ENCODE measurements at places on chromosomes 7 and 10.

DNA sequence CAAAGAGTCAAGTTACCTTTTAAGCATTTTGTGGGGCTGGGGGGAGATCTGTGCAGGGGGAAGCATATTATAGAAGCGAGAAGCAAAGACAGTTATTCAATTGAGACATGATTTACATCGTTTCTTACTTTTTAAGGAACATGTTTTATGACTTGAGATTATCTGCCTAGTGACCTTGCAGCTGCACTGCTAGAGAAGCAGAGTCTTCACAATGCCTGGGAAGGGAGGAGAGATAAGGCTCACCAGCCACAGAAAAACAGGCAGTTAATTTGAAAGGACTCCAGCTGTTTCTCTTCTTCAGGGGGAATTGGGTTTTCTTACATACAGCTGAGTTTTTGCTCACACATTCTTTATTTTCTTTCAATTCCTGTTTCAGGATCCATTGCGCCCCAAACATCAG is 31.0 kb downstream of the PHYH start:
- no peak for DNase-seq

DNA sequence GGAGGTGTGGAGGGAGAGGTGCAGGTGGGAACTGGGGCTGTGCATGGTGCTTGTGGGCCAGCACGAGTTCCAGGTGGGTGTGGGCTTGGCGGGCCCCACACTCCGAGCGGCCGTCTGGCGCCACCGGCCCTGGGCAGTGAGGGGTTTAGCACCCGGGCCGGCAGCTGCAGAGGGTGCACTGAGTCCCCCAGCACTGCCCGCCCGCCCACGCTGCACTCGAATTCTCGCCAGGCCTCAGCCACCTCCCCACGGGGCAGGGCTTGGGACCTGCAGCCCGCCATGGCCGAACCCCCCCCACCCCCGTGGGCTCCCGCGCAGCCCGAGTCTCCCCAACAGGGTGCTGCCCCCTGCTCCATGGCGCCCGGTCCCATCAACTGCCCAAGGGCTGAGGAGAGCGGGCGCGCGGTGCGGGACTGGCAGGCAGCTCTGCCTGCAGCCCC is 810.2 kb downstream of the PCDH15 start:
- no peak for DNase-seq

DNA sequence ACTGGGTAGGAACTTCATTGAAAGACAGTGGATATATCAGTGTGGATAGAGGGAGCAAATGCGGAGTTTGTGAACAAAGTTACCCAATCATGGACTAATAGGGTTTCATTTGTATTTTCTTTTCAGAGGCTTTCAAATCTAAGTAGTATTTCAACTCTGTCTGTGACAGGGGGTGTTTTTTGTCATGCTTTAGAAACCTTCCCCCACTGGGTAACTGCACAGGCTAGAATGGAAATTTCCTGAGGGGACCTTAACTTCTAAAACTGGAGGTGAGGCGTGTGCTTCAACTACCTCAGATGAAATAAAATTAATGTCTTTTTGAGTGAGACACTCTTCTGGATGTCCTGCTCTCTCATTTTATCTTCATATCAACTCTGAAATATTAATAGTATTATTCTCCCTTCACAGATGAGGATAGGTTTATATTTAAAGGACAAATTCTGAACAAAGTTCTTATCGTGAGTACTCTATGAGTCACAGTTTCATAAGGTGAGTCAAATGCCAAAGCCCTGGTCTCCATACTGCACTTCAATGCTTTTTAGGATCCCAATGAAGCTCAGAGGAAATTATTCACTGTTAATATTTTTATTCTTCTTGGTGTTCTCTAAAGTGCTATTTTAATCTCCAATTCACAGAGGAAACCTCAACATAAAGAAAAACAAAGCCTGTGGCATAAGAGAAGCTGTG is 770.6 kb downstream of the CCSER2 start:
- no peak for DNase-seq

- no peak for DNase-seq
These were observed 104.2 kb downstream of the WNT2 start for GRCh38 chr7:117218700-117219099.

- no peak for DNase-seq
These were observed 87.3 kb upstream of the STK17A start for GRCh38 chr7:43495572-43495971.

DNA sequence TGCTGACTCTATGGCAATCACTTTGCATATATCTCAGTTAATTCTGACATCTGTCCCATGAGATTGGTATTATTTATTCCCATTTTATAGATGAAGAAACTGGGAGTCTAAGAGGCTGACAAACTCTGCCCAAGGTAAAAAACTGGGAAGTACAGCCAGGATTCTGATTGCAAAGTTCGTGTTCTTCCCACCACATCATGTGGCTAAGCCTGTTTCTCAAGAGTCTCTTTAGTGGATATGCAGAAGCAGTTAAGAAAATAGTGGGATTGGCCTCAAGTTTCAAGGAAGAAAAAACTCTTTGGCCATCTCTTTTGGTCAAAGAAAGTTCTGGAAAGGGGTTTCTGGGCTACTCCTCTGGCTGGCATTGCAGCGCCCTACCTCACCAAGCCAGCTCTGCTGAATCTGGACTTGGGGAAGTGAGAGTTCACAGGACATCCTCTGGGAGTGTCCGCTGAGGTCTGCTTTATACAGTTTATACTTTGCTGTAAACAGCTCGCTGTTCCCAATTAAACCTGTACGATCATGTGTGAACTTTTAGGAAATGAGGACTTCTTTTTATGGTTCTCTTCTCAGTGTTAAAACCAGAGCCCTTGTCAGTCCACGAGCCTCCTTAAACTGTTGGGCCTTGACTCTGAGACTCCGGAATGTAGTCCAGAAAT is 12.2 kb upstream of the BMPR1A start:
- DNase-seq: no peak

DNA sequence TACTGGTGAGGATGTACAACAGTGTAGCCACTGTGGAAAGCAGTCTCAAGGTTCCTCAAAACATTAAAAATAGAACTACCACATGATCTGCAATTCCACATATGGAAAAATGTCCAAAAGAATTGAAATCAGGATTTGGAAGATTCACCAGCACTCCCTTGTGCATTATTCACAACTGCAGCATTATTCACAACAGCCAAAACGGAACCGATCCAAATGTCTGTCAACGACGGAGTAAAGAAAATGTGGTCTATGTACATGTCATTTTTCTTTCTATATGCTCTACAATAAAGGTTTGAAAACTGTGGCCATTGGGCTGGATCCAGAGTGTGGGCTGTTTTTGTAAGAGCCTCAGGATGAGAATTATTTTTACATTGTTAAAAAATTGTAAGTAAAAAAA is 1206.1 kb upstream of the CELF2 start:
- DNase-seq: no peak

GRCh38 chr7:116977172-116977571 is 23.9 kb downstream of the ST7 start:
- DNase-seq: no peak
